Smooth muscle cell of the coronary artery (primary cell): ENCODE measurements at places on chromosomes 12 and 14. TPM values are rescaled to one million over a fixed set of nuclear protein-coding genes. Genes with fewer than 3 reads are reported as not detected.

SLC38A4 gene
- 0.35 and 0.60 TPM in 2 replicates for total RNA-seq

C12orf57 gene
- total RNA-seq, result 173 and 204 TPM in 2 replicates

SYT1 gene
- total RNA-seq, result 0.70 and 22.9 TPM in 2 replicates

CLEC2A gene
- total RNA-seq, result 5.6 TPM in 1 of 2 replicates, not detected in the other

CLEC9A gene
- not detected in 2 replicates for total RNA-seq

PRB2 gene
- total RNA-seq, result not detected in 2 replicates

GUCY2C gene
- not detected in 2 replicates for total RNA-seq

CLEC2B gene
- 2.3 and 206 TPM in 2 replicates for total RNA-seq

MDGA2 gene
- total RNA-seq, result 0.12 TPM in 1 of 2 replicates, not detected in the other

RASSF9 gene
- 1.1 and 1.2 TPM in 2 replicates for total RNA-seq

ZNF26 gene
- total RNA-seq, result 5.1 and 11.7 TPM in 2 replicates

BHLHE41 gene
- total RNA-seq, result 0.70 and 3.2 TPM in 2 replicates

NAP1L1 gene
- 216 and 260 TPM in 2 replicates for total RNA-seq

EML1 gene
- total RNA-seq, result 28.6 and 117 TPM in 2 replicates

LRFN5 gene
- total RNA-seq, result 0.30 and 0.70 TPM in 2 replicates

CD163L1 gene
- 0.59 and 8.1 TPM in 2 replicates for total RNA-seq

PTCSC3 gene
- not detected in 2 replicates for total RNA-seq

WSCD2 gene
- total RNA-seq, result not detected in 2 replicates

SMIM41 gene
- total RNA-seq, result 0.12 and 0.15 TPM in 2 replicates

P2RX7 gene
- under 0.01 and 5.4 TPM in 2 replicates for total RNA-seq

PAH gene
- total RNA-seq, result not detected in 2 replicates

KHNYN gene
- total RNA-seq, result 42.2 and 45.3 TPM in 2 replicates

DBX2 gene
- not detected in 2 replicates for total RNA-seq

NEMP1 gene
- total RNA-seq, result 3.5 and 4.4 TPM in 2 replicates

FSCB gene
- 0.75 TPM in 1 of 2 replicates, not detected in the other for total RNA-seq

HEATR5A gene
- 45.6 and 58.3 TPM in 2 replicates for total RNA-seq

NANOG gene
- not detected in 2 replicates for total RNA-seq

LRP1-AS gene
- not detected in 2 replicates for total RNA-seq

TRHDE gene
- total RNA-seq, result 0.38 TPM in 1 of 2 replicates, not detected in the other

GPRC5A gene
- total RNA-seq, result 0.82 and 11.6 TPM in 2 replicates

USP15 gene
- 59.0 and 65.1 TPM in 2 replicates for total RNA-seq

EPYC gene
- not detected in 2 replicates for total RNA-seq

SFSWAP gene
- total RNA-seq, result 17.3 and 20.2 TPM in 2 replicates

MFAP5 gene
- total RNA-seq, result 124 and 415 TPM in 2 replicates

GPX2 gene
- not detected in 2 replicates for total RNA-seq

CAND1 gene
- total RNA-seq, result 143 and 155 TPM in 2 replicates

GALNT8 gene
- under 0.01 TPM in 1 of 2 replicates, not detected in the other for total RNA-seq

GALNT6 gene
- 0.75 and 4.7 TPM in 2 replicates for total RNA-seq

COX8C gene
- total RNA-seq, result not detected in 2 replicates

DAO gene
- under 0.01 TPM in 1 of 2 replicates, not detected in the other for total RNA-seq

C12orf50 gene
- total RNA-seq, result 0.12 TPM in 1 of 2 replicates, not detected in the other

JPH4 gene
- total RNA-seq, result not detected in 2 replicates
